ENCODE measurements at places on chromosomes 4 and X. TPM values are rescaled to one million over a fixed set of nuclear protein-coding genes. Genes with fewer than 3 reads are reported as not detected.

Gene NSD2
- polyA plus RNA-seq, result 22.3 TPM

Gene TMPRSS11D
- polyA plus RNA-seq, result not detected

Gene DGAT2L6
- polyA plus RNA-seq, result not detected

DNA sequence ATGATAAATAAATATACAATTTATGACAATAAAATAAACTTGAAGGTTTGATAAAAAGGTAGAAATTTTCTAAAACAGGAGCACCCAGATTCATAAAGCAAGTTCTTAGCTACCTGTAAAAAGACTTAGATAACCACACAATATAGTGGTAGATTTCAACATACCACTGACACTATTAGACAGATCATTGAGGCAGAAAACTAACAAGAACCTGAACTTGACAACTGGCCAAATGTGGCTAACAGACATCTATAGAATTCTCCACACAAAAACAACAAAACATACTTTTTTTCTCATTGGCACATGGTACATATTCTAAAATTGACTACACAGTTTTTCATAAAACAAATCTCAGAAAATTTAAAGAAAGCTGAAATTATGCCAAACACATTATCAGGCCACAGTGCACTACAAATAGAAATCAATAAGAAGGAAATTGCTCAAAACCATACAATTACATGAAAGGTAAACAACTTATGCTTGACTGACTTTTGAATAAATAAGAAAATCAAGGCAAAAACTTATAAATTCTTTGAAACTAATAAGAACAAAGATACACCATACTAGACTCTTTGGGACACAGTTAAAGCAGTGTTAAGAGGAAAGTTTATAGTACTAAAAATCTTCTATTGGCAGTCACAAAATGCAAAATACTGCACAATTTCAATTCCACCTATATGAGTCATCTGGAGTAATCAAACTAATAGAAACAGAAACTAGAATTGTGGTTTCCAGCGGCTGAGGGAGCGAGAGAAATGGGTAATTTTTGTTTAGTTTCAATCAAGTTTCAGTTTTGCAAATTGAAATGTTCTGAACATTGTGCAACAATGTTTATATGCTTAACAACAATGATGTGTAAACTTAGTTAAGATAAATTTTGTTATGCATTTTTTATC lies 925.6 kb downstream of the SH3BGRL start:
- no peak for DNase-seq

- no peak for DNase-seq
Observed at GRCh38 chr4:8470451-8471024, 30.0 kb downstream of the TRMT44 start.

- DNase-seq, result no peak
Observed at GRCh38 chr4:1706358-1706757, 5.8 kb downstream of the SLBP start.

Measured in BJ (cell line).